ENCODE measurements at places on chromosomes 3 and 15.

DNA sequence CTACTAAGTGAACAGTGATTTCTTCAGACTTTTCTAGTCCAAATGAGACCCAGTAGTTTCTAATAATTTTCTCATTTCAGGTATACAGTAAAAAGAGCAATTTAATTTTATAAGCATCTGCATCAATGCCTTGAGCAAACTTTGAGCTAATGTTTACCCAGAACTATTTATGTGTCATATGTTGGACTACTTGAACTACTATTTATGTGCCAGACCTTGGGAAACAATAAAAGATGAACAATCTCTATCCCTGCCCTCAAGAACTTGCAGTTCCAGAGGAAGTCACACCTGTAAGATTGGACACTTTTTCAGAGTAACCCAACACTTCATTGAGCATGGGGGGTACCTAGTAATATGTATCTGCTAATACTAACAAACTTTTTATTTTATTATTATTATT, 2.3 kb upstream of the UBE3A start:
- no peak for DNase-seq

DNA sequence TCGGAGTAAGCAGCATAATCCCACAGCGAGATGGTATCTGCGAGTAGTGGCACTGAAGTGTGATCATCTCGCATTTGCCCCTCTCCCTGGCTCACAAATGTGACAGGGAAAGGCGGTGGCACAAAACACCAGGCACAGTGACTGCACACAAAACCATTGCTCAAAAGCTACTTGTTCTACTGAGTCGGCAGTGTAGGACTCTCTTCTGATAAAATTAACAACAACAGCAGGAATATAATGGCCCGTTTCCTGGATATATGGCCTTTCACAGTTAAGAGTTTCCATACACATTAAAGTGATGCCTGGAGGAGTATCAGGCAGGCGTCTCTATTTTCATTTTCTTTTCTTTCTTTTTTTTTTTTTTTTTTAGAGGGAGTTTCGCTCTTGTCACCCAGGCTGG, 69.0 kb downstream of the MYO1E start:
- DNase-seq, result no peak

GRCh38 chr3:25476639-25477038, 48.6 kb downstream of the RARB start:
- DNase-seq, result no peak

- no peak for DNase-seq
Measured at GRCh38 chr3:169510693-169511010, 152.9 kb downstream of the MECOM start.

- no peak for DNase-seq
Measured at GRCh38 chr15:90685591-90686434, 31.3 kb upstream of the BLM start.

DNA sequence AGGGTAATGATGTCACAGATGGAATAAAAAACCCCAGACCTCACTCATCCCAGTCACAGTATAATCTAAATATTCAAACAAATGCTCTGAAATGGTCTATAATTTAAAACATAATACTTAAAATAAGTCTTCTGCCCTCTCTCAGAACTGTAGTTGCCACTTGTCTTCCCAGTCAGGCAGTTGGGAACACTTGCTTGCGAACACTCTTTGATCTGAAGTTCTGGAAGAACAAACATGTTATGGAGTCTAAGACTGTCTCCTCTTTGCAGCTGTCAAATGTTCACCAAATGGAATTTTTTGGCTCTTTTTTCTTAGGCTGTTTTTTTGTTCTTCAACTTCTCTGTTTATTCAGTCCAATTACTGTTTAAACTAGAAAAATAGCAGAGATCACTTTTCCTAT, 711.1 kb upstream of the GOLIM4 start:
- no peak for DNase-seq

GRCh38 chr15:101676921-101677329, 24.7 kb upstream of the TM2D3 start:
- DNase-seq, result no peak

- no peak for DNase-seq
Measured at GRCh38 chr3:2837239-2837638, 272.9 kb downstream of the IL5RA start.

GRCh38 chr3:5735896-5736295, 548.4 kb downstream of the EDEM1 start:
- DNase-seq, result no peak

DNA sequence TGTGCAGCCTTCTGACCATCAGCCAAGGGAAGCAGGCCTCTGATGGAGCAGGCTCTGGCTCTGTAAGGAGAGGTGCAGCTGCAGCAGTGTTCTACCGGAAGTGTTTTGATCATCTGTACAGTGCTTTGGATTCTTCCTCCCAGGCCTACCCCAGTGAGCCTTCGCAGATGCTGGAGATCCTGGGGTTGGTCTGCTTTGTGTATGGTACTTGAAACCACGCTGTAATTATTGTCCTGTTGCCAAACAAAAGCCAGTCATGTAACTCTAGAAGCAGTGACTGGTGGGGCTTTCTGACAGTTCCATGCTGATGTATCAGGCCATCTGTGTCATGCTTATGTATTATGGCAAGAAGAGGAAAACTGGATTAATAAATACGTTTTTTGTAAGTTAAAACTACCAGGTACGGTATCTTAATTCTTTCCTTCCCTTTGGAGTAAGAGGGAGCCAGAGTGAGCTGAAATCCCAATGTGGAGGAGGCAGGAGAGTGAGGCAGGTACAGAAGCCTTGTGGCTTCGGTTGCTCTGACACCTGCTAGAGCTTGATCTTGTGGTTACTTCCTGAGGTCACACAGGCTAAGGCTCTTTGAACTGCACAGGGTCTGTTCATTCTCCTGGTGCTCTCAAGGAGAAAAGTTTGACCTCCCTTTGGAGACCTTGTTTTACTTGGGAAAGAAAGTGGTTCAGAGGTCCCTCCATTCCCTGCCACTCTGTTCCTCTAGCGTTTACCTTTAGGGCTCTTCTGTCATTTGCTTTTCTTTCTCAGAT, 3.7 kb downstream of the TMEM42 start:
- DNase-seq, result no peak
